ENCODE measurements at places on chromosomes 2 and 18.

DNA sequence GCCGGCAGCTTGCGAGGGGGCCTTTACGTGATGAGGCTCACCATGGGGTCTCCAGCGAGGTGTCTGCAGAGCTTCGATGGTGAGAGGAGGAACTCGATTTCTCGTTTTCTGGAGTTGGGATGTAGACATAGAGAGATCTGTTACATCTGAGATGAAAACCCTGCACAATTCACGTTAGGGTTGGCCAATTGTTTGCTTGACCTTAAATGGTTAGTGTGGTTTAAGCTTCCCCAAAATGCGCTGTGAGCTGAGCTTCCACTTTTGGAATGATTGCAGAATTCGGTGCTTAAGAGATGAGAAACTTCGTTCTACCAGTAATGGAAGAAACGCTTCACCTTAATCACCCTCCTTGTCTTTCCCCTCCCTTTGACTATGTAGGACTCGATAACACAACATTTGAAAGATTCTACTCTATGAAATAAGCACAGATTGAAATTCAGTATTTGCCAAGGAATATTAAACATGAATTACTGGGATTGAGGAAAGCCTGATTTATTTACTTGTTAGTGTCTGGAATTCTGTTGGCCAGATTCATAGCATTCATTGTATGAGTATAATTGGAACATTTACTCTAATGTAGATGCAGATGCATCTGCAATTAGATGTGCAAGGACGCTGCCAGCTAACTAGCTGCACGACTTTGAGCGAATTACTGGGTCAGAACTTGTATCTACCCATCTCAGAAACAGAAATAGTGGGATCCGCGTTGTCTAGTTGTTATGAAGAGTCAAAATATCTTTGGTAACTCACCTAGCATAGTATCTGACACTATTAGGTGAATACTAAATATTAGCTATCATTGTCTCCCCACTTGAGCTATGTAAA, 1.6 kb upstream of the KLF7 start:
- no peak for DNase-seq

GRCh38 chr2:96773922-96774321, 13.2 kb downstream of the CNNM4 start:
- peak; percentile 57 for DNase-seq

DNA sequence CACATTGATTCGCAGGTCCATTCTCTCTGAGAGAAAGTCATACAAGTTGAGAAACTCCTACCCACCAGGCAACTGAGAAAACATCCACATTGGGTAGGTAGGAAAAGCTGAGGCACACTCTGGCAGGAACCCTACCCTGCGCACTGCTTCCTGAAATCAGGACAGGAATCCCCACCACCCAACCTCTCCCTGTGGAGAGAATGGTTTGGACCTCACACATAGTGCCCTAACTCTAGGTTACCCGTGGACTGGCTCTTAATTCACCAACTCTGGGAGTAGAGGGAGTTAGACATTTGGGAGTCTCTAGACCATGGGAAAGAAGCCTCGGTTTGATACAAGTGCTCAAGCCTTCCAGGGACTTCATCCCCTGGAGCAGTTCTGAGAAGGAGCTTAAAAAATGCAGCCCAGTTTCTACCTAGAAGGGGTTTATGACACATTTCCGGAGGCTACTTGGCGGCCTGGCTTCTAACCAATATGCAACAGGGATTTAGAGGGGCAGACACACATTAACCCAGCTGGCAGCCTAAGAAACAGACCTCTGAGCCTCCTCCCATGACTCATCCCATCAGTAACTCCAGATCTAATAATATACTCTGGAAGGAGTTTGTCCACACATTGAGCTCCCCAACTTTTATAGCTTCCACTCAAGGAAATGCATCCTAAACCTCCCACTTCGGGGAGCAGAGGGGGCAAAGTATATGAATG, 136.7 kb downstream of the EML6 start:
- DNase-seq: no peak

DNA sequence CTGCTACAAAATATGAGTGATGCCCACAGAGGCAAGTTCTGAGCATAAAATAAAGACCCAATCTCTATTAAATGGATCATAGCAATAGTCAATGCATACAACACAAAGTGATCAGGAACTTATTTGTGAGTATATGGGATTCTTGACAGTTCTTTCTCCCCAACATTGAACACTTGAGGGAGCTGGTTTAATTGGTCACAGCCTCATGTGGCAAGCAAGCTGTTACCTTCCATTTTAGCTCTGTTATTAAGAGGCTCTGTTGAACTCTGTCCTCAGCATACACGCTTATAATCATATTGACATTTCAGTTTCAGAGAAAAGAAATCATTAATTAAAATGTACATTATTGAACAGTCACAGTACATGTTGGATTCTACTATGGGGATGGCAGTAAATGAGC, 37.6 kb upstream of the PAX3 start:
- DNase-seq: no peak

DNA sequence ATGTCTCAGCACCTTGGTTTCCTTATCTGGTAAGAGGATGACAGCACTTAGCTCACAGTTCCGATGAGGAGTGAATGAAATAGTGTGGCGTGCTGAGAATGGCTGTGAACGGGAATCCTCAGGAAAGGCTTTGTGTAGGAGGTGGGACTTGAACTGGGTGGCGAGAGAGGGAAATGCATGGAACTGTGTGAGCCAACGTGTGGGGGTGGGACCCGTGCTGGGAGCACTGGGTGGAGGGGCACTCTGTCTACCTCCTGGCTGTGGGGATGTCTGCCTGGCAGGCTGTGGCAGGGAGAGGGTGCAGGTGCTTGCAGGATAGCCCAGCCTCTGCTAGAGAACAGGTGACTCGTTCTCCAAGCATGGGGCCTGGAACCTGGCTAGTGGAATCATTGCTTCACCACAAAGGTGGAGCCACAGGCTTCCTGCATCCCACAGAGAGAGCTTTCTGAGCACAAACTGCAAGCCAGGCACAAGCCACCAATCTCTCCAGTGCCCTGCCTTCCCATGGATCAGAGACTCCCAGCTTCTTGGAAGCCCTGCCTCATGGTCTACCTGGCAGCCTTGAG, 145.2 kb downstream of the CELF4 start:
- no peak for DNase-seq

GRCh38 chr2:99545066-99545465, 55.2 kb upstream of the REV1 start:
- no peak for DNase-seq

DNA sequence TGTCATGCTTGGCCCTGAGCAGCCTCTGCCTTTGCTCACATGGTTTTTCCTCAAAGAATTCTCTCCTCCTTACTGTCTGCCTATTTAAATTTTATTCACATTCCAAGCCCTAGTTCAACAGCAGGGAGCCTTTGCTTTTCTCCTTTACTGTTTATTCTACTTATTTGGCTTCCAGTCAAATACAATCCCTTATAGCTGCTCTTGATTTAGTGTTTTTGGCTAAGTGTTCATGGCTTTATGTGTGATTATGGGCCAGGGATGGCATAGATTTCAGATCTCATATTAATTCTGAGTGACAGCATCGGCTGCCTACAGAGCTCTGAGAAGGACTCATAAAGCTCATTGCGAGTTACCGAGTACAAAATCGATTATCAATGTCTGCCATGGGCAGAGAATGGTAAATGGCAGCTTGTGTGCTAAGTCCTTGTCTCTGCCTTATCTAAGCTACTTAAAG, 106.7 kb downstream of the METTL8 start:
- DNase-seq: no peak

GRCh38 chr2:212815453-212815852, 276.9 kb upstream of the ERBB4 start:
- DNase-seq: peak; percentile 21

DNA sequence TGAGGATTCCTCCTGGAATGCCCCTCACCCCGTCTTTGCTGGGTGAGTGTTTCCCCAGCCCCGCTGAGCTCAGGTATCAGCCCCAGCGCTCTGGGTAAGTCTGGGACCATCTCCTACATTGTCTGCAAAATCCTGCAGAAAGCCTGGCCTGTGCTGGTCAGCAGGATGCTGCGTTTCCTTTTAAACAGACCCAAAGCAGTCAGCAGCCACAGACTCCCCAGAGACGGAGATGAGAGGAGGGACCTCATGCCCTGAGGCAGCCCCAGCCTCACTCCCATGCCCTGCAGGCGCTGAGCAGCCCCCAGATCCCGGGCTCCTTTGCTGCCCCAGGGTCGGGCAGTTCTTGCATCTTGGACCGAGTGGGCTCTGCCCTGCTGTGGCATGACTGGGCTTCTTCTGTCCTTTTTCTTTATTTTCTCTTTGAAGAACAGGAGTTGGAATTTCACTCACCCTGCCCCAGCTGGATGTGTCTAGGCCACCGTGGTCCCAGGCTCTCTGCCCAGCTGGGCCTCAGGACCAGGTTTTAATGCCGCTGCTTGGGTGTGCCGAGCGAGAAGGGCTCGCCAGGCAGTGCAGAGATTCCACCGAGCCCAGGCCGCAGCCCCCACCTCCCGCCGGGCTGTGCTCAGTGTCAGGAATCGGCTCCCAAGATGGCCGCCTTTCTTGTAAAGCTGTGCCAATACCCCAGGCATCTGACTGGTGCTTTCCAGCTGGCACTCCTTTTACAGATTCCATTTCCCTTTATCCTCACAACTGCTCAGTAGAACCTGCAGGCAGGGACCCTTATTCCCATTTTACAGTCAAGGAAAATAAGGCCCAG, 43.6 kb downstream of the ODC1 start:
- DNase-seq: no peak

GRCh38 chr2:105509269-105510086, 110.6 kb upstream of the FHL2 start:
- DNase-seq: no peak

GRCh38 chr2:73946215-73946614, 19.5 kb downstream of the DGUOK start:
- no peak for DNase-seq

GRCh38 chr2:122445003-122445402, 689.6 kb downstream of the TSN start:
- DNase-seq: no peak

DNA sequence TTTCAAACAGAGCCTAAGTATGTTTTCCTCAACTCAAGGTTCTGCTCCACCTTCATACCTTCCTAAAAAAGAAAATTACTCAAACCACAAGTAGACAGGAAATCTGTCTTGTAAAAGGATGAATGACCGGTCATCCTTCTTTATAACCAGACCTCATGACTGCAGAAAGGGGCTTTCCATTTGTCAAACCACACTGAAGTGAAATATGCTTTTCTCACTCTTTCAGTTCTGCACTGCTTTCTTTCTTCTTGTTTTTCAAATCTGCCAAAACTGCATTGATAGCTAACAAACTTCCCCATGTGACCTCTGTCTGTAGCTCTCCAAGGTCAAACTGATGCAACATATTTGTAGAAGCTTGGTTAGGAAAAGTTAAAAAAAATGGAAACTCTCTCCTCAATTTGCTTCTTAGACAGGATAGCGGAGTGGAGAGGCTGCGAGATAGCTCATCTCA, 308.9 kb upstream of the CCDC68 start:
- DNase-seq: no peak

DNA sequence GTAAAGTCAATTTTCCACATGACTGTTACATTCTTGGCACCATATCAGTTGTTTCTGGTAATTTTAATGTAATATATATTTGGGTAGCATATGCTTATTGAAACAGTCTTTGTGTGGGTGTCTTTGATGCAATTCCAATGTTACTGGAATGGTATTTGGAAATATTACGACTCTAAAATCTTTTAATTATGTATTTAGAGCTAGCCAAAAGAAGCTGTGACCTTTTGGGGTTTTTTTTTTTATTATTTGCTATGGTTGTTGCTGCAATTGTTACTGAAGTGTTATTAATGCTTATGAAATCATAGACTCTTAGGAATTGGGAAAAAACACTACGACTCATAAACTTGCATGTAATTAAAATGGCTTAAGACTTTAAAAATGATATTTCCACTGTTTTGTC, 95.9 kb downstream of the AOX1 start:
- no peak for DNase-seq

DNA sequence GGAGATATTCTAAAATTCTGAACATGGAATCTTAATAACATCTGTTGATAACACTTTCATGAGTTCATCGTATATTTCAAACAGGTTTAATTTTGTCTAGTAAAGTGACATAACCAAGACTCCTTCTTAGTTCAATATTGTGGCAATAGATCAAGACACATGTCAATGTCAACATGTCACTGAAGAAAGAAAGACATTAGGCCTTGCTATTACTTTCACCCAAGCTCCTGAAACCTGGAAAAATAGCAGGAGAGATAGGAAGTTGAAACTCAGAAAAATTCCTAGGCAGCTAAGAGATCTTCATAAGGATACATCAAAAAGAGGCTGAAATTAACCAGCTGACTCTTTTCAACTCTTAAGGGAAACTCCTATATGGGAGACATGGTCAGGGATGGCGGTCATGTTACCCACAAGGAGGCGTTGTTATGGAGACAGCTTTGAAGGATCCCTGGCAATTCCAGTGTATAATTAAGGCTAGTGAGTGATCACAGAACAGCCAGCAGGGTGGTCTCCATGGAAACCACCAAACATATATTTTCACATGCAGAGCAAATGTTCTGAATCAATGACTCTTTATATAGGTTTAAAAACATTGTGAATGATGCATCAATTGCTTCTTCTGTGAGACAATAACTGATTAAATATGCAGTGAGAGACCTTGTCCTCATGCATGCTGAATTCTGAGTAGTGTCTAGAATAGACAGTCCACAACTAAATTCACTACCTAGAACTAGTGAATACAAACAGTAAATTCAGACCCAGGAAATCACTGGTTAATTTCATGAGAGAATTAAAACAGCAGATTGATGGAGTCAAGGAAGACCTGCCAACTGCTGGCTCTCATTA, 115.3 kb upstream of the RIOK3 start:
- no peak for DNase-seq

DNA sequence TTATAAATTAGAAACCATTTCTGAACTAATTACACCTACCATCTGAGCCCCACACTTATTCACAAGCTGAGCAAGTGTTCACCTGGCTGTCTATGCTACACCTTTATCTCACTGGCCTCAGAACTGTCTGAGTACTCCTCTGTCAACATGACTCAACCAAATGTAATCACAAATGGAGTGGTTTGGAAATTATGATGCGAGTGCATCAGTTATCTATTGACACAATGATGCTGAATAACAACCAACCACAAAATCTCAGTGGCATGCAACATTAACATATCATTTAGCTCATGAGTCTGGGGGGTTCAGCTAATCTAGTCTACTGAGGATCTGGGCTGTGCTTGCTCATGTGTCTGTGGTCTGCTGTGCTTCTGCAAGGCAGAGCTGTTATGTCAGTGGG, 184.2 kb upstream of the NXPH2 start:
- no peak for DNase-seq

DNA sequence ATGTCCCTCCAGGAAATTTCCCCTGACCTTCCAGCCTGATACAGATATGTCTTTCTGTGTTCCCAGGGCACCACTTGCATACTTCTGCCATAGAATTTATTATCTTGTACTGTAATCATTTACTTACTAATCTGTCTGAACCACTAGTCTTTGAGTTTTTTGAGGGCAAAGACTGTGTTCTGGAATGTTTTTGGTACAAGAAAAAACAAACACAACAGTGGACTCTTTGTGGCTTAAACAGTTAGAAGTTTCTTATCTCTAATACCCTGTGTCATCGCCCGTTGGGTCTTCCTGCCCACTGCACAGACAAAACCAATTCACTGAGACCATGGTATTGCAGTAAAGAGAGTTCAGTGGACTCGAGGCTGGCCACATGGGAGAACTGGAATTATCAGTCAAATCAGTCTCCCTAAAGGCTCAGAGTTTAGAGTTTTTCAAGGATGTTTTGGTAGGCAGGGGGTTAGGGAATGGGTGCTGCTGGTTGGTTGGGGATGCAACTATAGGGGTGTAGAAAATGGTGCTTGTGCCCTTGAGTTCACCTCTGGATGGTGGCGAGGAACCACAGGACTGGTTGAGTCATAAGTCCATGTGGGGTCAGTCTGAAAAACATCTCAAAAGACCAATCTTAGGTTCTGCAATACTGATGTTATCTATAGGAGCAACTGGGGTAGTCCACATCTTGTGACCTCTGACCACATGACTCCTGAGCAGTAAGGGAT, 20.3 kb downstream of the RALB start:
- DNase-seq: no peak
